ENCODE measurements at places on chromosomes 7 and 10.

DNA sequence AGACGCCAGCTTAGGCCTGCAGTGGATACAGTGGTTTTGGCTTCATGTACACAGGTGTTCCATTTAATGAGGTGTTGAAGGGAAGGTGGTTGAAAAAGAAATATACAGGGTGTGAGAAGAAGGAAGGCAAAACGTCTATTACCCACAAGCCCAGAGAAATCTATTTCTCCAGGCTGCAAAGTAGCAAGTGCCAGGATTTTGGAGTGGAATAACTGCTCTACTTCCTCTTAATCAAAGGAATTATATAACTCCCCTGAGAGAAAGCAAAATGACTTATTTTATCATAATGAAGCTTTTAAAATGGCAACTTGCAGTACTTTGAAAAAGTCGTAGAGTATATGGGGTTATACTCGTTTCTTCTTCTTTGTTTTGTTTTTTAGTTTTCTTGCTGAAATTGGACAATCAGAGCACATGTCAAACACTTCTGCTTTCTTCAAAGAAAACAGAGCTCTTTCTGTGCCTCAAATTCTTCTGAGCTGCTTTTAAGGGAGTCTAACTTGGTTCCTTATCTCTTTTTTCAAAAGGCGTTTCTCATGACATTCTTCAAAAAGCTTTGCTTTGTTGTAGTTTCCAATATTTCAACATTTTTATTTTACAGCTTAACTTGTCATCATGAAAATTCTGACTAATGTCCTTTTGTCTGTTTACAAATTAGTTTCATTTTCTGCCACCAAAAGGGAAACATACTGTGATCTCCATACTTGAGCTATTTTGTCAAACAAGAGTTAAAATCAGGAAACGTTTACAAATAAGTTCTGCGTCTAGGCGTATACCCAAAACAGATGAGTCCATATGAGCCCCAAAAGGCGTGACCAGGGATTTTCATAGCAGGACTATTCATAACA is 289.7 kb downstream of the FRMD4A start:
- DNase-seq, result peak; percentile 7

GRCh38 chr10:132229834-132230556 is 43.2 kb downstream of the DPYSL4 start:
- DNase-seq, result no peak

DNA sequence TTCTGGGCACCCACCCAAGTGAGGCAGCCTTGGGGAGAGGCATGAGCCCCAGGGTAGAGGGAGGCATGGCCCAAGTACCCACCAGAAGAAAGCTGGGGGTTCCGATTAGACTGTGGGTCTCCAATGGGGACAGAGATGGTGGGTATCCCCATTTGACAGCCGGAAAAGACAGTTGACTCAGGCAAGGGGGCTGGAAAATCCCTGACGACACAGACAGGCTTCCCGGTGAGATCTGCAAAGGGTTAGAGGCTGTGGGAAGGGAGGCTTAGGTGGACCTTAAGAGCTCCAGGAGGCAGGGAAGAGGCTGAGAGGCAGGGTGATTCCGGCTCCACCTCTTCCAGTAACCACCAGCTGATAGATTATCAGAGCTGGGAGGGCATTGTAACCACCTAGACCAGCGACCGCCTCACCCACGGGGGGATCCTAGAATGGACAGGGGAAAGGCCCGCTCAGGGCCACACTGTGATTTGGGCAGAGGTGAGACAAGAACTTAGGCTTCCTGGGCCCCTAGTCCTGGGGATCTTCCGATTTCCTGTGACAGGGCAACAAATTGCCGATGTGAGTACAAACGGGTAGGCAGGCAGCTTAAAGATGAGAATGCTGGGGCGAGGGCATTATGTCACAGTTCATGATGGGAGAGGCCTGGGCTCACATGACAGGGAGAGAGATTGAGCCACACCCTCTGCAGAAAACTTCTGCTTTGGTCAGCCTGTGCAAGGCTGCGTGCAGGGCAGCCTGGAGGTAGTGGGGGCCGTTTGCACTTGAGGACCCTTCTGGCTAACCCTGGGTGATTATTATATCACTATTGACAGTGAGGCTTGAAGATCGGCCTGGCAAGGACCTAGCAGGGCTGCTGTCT is 5.4 kb downstream of the TBATA start:
- DNase-seq, result no peak

DNA sequence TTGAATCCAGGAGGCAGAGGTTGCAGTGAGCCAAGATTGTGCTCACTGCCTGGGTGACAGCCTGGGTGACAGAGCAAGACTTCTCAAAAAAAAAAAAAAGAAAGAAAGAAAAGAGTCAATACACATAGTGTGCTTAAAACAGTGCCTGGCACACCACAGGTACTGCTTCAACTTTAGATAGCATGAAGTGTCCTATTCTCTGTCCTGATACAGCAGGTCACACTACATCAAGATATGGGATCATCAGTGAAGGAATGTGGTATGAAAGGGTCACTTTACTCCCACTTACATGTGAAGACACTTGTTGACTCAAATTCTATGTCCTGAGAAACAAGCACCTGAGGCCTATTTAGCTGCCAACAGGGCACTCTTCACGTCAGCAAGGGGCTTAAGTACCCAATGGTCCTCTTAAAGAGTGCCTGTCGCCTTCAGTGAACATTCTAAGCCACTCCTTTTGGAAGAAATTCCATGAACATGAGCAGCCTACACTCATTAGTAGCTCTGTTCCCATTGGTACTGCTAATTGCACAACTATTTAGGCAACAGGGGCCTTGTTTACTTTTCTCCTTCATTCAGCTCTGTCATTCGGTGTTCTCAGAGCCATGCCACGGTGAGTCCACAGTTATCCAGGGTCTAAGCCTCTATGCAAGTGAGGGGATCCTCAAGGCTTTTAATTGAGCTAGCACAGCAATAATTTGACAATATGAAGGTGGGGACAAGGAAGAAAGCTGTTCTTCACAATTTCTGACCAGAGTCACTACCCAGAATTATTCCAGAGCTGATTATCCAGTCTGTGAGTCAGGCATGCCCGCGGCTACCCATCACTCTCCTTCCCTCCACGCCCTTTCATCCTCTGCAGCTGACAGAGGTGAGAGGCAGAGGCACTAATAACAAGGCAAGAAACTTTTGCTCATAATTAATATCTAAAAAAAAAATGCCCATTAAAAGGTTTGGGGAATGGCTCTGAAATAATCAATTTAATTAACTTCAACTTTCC is 56.6 kb upstream of the PTN start:
- DNase-seq, result peak; percentile 36

DNA sequence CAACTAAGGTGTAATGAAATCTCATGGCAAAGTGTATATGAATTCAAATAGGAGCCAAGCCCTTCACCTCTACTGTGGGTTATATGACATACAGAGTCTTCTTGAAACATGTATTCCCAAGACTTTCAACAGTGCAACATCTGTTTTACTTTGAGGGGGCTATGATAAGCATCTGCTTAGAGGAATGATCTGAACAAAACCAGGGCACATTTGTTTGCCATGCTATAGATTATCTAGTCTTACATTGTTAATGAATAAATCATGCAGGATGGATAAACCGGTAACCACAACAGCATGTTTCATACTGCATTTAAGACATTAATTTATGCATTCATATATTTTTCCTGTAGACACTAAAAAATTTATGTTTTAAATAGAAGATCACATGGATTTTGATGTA is 1021.9 kb downstream of the LRMDA start:
- no peak for DNase-seq

DNA sequence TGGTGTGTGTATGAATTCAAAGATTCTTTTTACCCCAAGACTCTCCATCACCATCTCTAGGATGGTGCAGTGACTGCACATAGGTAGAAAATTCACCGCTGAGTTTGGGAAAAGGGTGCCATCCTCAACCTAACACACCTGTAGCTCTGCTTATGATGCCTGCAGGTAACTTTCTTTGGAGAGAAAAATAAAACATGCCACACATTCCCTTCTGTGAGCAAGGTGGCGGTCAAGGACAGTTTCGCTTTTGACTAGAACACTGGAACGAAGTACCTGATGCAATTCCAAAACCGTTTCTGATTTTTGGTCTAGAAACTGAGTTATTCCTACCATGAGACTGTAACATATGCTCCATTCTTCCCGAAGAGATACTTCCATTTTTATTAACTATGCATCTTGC is 205.6 kb downstream of the FGFR2 start:
- DNase-seq, result no peak

GRCh38 chr7:88172842-88173241 is 47.0 kb downstream of the SRI start:
- no peak for DNase-seq

DNA sequence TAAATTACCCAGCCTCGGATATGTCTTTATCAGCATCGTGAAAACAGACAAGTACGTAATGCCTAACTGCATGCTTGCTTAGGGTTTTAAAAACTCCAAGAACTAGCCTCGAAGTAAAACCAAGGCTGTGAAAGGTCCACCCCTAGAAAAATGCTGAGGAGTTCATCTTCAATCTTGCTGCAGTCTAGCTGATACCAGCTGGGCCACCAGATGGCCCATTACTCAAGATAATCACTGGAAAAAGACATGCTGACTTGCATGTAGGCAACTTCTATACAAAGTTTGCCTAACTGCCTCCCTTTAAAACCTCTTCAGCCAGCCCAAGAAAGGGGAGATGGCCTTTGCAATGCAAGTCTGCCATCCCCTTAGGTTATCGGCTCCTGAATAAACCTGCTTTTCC is 614.1 kb downstream of the GALNT17 start:
- no peak for DNase-seq

DNA sequence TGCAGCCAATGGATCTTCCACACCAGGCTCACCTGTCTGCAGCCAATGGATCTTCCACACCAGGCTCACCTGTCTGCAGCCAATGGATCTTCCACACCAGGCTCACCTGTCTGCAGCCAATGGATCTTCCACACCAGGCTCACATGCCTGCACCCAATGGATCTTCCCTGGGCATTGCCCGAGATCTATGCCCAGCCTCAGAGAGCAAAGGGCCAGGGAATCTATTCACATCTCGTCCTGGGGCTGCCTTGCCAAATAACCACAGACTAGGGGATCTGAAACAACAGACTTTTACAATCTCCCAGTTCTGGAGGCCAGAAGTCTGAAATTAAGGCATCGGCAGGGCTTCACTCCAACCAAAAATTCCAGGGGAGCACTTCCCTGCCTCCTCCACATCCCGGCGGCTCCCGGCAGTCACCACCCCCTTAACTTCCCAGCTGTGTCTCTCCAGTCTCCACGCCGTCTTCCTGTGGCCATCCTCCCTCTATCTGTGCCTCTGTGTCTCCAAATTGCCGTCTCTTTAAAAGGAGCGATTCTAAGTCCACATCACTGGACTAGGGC is 92.4 kb upstream of the PPP2R2D start:
- no peak for DNase-seq

GRCh38 chr10:118193642-118194041 is 146.9 kb upstream of the RAB11FIP2 start:
- no peak for DNase-seq

GRCh38 chr7:76060842-76061241 is 12.9 kb downstream of the MDH2 start:
- DNase-seq, result no peak

GRCh38 chr7:74454021-74454924 is 567 bp downstream of the GTF2IRD1 start:
- no peak for DNase-seq

DNA sequence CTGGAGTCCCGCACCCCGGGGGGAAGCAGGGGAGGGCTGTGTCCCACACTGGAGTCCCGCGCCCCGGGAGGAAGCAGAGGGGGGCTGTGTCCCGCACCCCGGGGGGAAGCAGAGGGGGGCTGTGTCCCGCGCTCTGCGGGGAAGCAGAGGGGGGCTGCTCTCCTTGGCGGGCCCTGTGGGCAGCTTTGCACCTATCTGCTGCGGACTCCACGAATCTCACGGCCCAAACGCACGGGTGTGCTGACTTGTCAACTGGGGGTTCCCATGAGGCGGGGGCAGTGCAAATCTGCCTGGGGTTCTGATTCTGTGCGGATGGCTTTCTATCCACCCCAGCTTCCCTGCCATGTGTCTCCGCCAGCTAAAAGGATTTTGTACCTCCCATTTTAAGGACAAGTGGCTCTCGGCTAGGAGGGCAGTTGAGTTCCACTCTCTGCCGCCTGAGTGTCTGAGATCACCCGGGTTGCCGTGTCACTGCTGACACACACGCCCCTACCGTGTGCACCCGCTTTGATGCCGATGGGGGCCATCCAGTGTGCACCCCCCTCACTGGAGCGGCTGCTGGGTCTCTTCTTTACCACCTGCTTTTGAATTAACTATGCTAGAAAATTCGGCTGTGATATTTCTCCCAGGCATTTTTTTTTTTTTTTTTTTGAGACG is 20.5 kb downstream of the GPER1 start:
- DNase-seq, result no peak

DNA sequence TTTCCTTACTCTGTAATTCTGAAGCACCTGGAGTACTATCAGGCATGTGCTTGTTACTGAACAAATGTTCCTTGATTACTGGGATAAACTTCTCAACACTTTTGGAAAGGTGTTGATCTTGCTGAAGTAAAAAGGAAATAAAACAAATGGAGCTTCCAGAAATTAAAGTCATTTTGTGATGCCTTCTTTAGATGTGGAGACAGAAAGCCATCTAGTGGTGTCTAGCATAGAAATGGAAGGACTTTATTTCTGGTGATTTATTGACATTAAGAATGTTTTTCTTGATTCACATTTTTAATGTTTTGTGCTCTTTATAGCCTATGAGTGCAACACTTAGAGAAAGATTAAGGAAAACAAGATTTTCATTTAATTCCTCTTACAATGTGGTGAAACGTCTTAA is 1.4 kb downstream of the SFR1 start:
- DNase-seq, result peak; percentile 55

DNA sequence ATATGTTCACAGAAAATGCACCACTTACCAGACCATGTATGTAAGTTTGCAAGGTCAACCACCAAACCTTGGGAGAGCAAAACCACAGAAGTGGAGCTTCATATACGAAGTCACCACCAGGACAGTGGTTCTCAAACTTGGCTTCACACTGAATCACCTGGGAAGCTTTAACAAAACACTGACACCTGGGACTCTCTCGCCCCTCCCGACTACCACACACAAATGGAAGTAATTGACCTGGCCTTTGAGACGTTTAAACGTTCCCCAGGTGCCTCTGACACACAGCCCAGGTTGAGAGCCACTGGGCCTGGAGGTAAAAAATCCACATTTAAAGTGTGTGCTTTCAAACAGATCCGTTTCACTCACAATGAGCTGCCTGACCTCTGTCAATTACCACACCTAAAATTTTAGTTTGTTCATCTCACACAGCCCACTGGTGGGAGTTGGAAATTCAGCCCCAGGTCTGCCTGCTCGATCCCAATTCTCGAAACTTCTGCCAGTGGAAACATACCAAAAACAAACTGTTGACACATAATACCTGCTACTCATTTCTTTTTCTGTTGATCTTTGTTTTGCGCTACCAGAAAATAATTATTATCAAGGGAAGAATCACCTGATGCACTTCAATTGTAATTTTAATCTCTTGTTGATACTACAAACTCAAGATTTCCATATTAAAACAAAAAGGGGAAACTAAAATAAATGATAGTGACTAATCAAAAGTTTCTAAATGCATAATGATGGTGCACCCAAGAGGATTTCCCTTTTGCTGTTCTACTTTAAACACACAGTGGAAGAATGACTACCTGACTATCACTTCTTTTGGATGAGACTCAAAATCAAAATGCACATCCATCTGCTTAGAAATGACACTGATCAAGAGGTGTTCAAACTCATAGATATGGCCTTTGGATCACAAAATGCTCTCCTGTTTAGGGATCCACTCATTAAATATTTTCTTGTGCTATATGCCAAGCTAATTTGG is 26.6 kb downstream of the CDNF start:
- DNase-seq, result no peak

- DNase-seq, result no peak
Measured at GRCh38 chr10:129760003-129760315, 204.1 kb downstream of the EBF3 start.

All from ELR (cell line).